PC-9 (cell line): ENCODE measurements at places on chromosomes 13 and 19. TPM values are rescaled to one million over a fixed set of nuclear protein-coding genes. Genes with fewer than 3 reads are reported as not detected.

GRCh38 chr19:46620716-46621115, 4.2 kb downstream of the PTGIR start:
- no peaks in the 10 kb centered on the region for H3K27me3 ChIP-seq
- H3K4me3 ChIP-seq, result no peak overlapping the region
- H3K27ac ChIP-seq, result no peak overlapping the region
- no peaks in the 10 kb centered on the region for H3K36me3 ChIP-seq

Gene GDF15
- total RNA-seq, result 15.1 and 17.2 TPM in 2 replicates

DNA sequence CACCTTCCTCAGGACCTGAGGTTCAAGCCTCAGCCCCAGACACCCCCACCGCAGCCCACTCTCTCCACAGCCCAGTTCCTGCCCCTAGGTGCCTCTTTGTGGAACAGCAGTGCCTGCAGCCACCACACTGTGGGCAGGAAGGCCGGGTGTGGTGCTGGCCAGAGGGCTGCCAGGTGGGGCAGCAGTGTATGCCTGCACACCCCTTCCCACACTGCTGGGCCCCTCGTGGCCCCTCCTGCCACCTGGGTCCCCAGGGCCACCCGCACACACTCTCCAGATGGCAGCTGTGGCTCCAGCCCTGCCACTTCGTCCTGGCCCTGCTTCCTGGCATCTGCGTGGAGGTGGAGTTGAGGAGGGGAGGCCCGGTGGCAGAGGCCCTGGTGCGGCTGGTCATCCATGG, 35.1 kb downstream of the HPN start:
- peaks cover 5% of the 10 kb centered on the region; the same call in 1 of the 2 replicates for H3K27me3 ChIP-seq
- H3K4me1 ChIP-seq, result no peaks in the 10 kb centered on the region

Gene DCT
- not detected in 2 replicates for total RNA-seq

GRCh38 chr13:93318534-93319254, 92.1 kb downstream of the GPC6 start:
- H3K27ac ChIP-seq, result no peak overlapping the region
- H3K36me3 ChIP-seq, result no peaks in the 10 kb centered on the region
- no peaks in the 10 kb centered on the region for H3K4me1 ChIP-seq
- no peak overlapping the region for H3K4me3 ChIP-seq
- DNase-seq, result no peak
- H3K27me3 ChIP-seq, result no peaks in the 10 kb centered on the region

Gene C19orf85
- total RNA-seq, result 0.73 and 0.74 TPM in 2 replicates

- H3K27ac ChIP-seq, result no peak overlapping the region
- DNase-seq, result no peak
- 0 out of 2 replicates have a peak, but pooled peaks cover 5% of the 10 kb centered on the region for H3K4me1 ChIP-seq
Observed at GRCh38 chr19:40578442-40578908, 1.8 kb downstream of the SHKBP1 start.

DNA sequence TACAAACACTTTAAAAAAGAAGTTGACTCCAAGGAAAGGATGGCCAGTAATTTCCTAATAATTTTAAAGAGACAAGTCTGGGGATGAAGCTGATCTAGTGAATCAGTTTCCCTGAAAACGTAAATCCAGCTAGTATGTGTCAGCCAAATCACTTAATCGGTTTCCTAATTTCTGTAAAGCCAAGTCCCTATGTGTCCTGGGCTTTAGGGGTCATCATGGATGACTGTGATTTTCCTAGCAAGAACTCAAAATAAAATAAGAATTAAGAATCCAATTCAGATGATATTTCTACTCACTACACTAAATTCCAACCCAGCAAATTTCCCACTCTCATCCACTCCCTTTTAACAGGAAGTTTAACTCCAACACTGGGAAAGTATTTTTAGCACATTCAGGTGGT, 35.9 kb downstream of the ELF1 start:
- H3K36me3 ChIP-seq, result no peaks in the 10 kb centered on the region
- no peaks in the 10 kb centered on the region for H3K4me1 ChIP-seq
- DNase-seq, result no peak

- peaks cover 37% of the 10 kb centered on the region; the same call in 1 of the 2 replicates for H3K36me3 ChIP-seq
- no peak overlapping the region; the same call in 1 of the 2 replicates for H3K4me3 ChIP-seq
- H3K4me1 ChIP-seq, result peaks cover 63% of the 10 kb centered on the region
Observed at GRCh38 chr19:29671393-29672160, 6.3 kb downstream of the PLEKHF1 start.

DNA sequence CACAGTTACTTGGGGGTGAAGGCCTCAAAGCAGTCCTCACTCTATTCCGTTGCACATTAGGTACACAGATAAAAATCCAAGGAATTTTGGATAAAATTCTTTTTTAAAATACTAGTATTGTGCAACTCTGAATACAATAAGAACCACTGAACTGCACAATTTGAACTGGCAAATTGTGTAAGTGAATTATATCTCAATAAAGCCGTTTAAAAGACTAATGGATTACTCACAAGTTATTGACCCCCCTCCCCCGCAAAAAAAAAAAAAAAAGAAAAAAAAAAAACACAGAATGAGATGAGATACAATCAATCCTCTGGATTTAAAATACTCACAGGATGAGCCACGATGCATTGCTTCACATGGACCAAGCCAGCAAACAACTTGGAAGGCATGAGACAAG, 86.4 kb downstream of the CRYL1 start:
- H3K27ac ChIP-seq, result no peak overlapping the region
- H3K27me3 ChIP-seq, result no peaks in the 10 kb centered on the region
- DNase-seq, result no peak
- no peak overlapping the region for H3K4me3 ChIP-seq
- H3K36me3 ChIP-seq, result no peaks in the 10 kb centered on the region
